ENCODE measurements at places on chromosomes 11 and 22.

- DNase-seq = no peak
Measured at GRCh38 chr11:48161951-48162884, 54.4 kb upstream of the OR4B1 start.

DNA sequence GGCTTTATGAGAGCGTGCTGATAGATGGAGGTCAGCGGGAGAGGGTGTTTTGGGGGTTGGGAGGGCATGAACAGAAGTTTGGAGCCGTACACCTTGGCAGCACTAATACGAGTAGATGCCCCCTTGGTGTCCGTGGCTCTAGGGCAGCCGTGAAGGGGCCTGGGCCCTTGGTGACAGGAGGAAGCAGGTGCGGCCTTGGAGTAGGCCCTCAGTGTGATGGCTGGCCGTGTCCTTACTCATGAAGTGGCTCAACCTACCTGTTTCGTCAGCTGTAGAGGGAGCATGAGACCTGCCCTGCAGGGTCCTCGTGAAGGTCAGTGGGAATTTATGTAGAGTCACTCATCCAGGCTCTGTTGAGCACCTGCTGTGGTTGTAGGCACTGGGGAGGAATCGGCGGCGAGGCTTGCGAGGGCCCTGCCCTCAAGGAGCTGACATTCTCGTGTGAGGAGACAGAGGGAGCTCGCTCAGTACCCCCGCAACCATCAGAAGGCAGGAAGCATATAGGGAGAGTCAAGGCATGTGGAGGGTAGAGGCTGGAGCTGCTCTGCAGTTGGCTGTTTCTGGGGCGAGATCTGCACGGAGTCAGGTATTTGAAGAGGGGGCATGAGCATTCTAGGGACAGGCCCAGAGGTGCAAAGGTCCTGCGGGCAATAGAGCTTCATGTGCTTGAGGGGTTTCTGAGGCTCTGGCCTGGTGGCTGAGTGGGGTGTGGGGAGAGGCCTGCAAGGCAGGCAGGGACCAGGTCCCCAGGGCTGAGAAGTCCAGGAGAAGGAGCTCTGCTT, 39.6 kb downstream of the TBC1D22A start:
- no peak for DNase-seq

DNA sequence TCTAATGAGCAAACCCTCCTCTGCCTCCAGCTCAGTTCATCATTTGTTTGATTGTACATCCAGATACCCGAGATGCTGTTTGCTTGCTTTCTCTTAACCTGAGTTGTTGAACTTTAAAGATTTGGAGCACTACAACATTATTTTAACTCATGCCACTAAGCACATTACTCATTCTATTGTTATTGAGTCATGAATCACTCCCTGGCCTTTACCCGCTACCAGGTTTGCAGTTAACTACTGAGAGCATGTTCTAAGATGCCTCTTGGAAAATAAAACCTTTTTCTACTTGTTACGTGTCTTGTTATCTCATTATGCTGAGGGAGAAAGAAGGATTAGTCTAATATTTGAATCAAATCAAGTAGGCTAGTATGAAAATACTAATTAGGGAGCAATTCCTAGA, 720.6 kb upstream of the ANO5 start:
- no peak for DNase-seq

DNA sequence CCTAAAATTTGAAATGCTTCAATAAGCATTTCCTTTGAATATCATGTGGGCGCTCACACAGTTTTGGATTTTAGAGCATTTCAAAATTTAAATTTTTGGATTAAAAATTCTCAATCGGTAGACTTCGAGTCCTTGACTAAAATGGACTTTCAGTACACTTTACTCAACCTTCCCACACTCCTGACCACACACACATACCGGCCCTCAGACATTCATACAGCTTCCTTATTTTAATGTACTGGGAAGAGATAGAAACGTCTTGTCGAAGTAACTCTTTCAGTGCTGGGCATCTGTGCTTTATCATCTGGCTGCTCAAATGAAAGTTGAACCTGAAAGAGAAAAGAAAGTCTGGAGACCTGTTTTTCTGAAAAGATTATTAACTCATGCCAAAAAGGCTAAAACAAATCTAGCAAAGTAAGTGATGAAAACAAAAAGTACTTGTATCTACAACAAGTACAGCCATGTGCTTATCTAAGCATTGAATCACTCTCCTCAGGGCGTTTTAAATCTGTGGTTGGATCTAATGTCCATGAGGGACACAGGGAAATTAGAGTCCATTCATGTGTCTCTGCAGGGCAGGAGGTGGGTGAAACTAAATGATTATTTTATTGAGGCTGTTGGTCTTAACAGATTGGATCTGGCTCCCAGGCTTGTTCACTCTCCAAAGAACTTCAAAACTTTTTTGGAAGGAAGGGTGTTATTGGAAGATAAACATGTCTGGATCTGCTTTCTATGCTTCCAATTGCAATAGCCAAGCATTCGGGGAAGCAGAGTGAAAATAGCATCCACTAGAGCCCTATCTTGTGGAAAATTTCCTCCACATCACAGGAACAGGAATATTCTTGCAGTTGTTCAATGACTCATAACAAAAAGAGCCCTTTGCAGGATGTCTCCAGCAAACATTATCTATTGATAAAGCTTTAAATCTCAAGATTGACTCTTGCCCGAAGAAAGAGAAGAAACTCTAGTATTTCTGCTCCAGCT, 47.0 kb downstream of the CARD18 start:
- no peak for DNase-seq

DNA sequence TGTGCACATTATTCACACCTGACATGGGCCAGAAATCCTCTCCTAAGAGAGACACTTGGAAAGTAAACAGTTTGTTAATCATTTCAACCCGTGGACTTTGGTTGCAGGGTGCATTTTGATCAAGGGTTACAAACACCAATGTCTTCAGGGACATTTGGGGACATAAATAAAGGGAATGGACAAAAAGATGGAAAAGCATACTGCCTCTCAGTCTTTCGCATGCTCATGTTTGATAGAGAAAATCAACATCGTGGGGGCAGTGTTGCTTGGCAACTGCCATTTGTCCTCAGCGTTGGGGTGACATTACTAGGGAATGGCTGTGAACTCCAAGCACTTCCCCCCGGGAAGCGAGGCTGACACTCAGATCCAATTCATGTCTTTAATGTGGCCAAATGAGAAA, 114.7 kb upstream of the OR4B1 start:
- no peak for DNase-seq

DNA sequence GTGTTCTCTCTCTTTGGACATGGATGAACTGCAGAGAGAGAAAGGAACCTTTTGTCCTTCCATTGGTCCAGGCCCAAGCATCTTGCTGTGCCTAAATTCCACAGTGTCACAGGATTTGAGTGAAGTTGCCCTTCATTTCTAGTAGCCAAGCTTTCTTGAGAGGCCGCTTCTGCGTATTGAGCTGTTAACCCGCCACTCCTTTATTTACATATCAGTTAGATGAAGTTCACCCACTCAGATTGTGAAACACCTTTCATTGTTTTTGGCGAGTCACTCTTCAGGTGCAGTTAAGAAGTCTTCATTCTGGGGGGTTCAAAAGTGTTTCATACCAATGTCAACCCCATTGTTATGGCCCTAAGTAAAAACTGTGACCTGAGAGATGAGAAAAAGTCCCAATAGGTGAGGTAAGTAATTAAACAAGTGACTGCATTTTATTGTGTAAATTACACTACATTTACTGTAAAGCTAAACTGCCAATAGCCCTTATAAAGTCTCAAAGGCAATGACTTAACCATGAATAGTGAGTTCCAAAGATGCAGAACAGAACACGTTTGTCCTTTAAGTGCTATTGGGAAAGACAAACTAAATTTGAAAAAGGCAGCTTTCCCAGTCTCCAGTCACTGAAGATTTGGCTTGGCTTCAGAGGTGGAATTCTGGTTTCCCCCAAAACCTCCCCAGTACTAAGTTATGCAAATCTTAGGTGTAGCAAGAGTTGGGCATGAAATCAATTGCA, 61.0 kb downstream of the APIP start:
- DNase-seq = no peak

DNA sequence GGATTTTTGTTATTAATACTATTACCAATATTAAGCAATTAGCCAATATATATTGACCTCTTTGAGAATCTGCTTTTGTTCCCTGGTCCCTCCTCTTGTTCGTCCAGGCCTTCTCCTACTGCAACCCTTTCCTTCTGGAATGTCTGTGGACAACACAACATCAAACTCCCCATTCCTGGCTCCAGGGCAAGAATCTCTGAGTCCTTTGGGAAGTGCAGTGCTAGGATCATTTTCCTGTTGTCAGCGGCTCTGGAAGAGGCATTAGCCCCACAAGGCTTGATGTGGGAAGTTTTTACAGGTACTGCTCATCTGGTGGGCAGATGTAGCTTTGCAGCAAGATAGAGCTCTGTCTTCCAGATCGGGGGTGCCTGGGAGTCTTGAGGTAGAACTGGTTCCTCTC, 74.3 kb downstream of the RPUSD4 start:
- DNase-seq = no peak

- no peak for DNase-seq
Measured at GRCh38 chr11:132037467-132037862, 667.0 kb downstream of the NTM start.
